Activated CD8-positive, alpha-beta memory T cell treated with anti-CD3 and anti-CD28 coated beads for 1 hour (primary cell): ENCODE measurements at places on chromosomes 4 and X.

DNA sequence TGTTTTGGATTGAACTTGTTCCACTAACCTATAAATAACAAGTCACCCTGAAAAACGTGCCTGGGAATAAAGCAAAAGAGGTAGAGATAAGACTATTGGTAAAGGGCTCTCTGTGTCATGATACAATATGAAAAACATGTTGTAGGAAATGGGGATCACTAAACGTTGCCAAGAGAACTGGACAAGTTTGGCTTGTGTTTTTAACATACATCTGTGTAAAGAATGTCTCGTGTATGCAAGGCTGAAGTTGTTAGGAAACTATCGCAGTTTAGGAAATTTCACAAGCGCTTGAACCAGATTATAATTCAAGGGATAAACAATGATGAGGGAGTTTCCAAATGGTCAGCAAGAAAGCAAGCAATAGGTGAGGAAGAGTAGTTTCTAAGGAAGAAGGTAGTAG is 655.8 kb downstream of the PCDH7 start:
- no peak for DNase-seq

GRCh38 chr4:59200992-59201391 is 1999.1 kb upstream of the ADGRL3 start:
- no peak for DNase-seq

DNA sequence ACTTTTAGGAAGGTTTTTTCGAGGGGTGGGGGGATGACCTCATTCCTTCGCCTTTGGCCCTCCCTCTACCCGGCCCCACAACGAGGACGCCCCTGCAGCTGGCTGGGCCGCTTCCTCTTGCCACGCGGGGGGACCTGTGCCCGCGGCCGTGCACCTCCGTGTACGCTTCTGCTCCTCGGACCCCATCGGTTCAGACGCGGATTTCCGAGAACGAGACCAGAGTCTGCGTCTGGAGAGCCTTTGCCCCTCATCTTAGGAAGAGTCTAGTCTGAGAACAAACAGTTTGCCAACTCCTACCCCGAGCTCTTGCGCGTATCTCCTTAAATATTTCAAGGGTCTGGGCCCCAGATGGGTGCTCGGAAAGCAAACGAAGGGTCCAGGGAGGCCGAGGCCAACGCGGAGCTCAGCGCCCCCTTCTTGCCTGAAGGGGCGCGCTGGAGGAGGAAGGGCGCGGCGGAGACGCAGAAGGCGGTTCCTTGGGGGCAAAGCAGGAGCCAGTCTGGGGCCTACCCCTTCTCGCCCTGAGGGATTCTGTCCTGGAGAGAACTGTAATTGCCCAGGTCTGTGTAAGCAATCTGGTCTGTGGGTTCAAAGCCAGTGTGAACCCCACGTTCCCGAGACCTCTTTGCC is 3.9 kb upstream of the SFRP2 start:
- no peak for DNase-seq

GRCh38 chrX:72121383-72121782 is 10.3 kb downstream of the RTL5 start:
- DNase-seq, result no peak

- no peak for DNase-seq
Observed at GRCh38 chr4:1041147-1041935, 29.9 kb downstream of the FGFRL1 start.
